ENCODE measurements at places on chromosomes 1 and 21. TPM values are rescaled to one million over a fixed set of nuclear protein-coding genes. Genes with fewer than 3 reads are reported as not detected.

DNA sequence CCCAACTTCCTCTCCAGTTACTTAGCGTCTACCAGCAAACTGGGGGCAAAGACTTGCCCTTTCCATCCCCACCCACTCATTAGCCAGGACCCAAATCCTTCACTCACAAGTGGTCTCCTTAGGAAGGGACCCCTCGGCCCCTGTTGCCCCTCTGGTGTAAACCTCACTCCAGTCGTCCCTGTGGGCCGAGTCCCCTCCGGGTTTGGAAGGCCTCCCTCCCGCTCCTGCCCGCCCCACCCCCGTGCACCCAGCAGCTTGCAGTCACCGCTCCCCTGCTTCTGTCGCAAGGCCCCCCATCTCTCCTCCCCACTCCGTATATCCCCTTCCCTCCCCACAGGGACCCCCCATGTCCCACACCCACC is 1.2 kb downstream of the EFHD2 start:
- no peaks in the 10 kb centered on the region for H3K27me3 ChIP-seq
- H3K4me3 ChIP-seq, result peak overlapping the region; percentile 68
- no peak for DNase-seq
- H3K36me3 ChIP-seq, result no peaks in the 10 kb centered on the region
- H3K4me1 ChIP-seq, result peaks cover 12% of the 10 kb centered on the region
- peak overlapping the region; percentile 49 for H3K27ac ChIP-seq

- DNase-seq, result no peak
- H3K4me1 ChIP-seq, result 0 out of 2 replicates have a peak, but pooled peaks cover 5% of the 10 kb centered on the region
- H3K4me3 ChIP-seq, result no peak overlapping the region
- no peaks in the 10 kb centered on the region for H3K27me3 ChIP-seq
- no peak overlapping the region for H3K27ac ChIP-seq
These were observed 135.6 kb downstream of the GPATCH2 start for GRCh38 chr1:217495249-217495648.

DNA sequence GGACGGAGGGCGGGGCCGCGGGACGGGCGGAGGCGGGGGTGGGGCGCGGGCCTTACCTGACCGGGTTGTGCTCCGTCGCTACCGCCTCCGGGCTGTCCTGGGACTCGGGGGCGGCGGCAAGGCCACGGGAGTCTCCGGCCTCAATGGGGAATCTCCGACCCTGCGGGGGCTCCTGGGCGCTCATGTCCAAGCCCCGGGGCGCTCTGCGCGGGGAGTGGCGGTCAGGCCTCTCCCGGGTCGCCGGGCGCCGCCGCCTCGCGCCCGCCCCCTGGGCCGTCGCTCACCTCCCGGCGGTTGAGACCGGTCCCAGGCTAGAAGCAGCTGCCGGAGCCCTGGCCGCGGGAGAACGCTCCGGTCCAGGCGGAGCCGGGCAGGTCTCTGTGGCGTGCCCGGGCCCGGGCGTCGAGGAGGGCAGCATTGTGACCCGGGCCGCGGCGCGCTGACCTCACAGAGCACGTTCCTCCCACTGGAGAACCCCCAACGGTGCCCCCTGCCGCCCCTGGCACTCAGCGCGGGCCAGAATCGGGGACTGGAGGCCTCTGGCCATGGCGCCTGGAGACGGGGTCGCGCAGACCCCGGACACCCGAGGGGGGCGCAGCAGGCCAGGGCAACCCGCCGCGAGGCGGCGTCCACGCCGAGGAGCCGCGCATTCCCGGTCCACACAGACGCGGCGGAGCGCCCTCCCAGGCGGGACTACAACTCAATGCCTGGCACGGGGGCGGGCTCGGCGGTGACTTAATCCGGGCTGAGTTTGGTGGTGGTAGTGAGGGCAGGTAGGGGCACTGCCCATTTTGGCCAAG is 411 bp downstream of the FAM229A start:
- no peak for DNase-seq
- H3K4me1 ChIP-seq, result peaks cover 19% of the 10 kb centered on the region
- no peaks in the 10 kb centered on the region for H3K36me3 ChIP-seq
- H3K27me3 ChIP-seq, result no peaks in the 10 kb centered on the region

GRCh38 chr1:26471498-26472319 is 531 bp upstream of the HMGN2 start:
- peaks cover 15% of the 10 kb centered on the region for H3K4me1 ChIP-seq
- peak; percentile 83 for DNase-seq
- peak overlapping the region; percentile 88 for H3K27ac ChIP-seq
- H3K4me3 ChIP-seq, result peak overlapping the region; percentile 78
- peaks cover 2% of the 10 kb centered on the region for H3K36me3 ChIP-seq

DNA sequence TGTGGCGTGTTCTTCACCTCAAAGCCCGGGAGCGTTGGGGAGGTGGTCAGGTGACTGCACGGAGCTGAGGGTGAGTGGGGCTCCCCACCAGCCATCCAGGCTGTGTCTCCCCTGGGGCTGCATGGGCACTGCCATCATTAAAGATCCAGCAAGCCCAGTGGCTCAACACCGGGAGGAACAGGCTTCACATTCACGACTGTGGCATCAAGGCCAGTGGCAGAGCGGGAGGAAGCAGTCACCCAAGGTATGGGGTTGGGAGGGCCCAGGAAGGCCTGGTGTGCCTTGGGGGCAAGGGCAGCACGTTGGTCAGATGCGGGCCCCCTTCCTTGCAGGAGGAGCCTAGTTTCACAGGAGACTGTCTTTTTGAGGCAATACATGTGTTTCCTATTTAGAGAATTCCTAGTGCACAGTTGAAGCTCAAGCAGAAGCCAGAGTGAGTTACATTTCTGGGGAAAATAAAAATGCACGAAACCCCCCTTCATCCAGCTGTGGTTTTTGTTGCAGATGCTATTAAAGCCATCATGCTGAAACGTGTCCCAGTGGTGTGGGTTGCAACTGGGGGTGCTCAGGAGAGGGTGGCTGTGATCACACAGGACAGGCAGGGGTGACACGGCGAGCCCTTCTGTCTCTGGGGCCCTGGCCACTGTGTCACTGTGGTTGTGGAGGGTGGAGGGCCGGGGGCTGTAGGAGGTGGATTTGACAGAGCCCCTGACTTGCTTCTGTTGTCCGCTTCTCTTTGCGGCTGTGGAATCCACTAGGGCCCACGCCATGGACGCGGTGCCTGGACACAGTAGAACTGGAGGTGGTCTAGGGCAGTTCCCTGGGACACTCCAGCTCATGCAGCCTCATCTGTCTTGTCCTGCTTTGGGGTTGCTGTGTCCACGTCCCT is 34.1 kb downstream of the SNAP47 start:
- no peaks in the 10 kb centered on the region for H3K36me3 ChIP-seq
- no peak for DNase-seq
- H3K4me3 ChIP-seq, result no peak overlapping the region
- H3K27ac ChIP-seq, result no peak overlapping the region

Gene CFAP410
- 20.1 TPM for total RNA-seq

Gene EXO5
- total RNA-seq, result 6.4 TPM

GRCh38 chr1:203080456-203080855 is 5.4 kb downstream of the MYOG start:
- no peak overlapping the region for H3K27ac ChIP-seq
- DNase-seq, result no peak
- H3K27me3 ChIP-seq, result no peaks in the 10 kb centered on the region
- no peaks in the 10 kb centered on the region for H3K36me3 ChIP-seq
- H3K4me3 ChIP-seq, result no peak overlapping the region

Gene COL16A1
- total RNA-seq, result 0.44 TPM

Gene KRTAP6-1
- total RNA-seq, result not detected

Gene SPATA46
- not detected for total RNA-seq

- H3K4me3 ChIP-seq, result no peak overlapping the region
- H3K27me3 ChIP-seq, result no peaks in the 10 kb centered on the region
- H3K4me1 ChIP-seq, result no peaks in the 10 kb centered on the region
These were observed 79.1 kb downstream of the POFUT2 start for GRCh38 chr21:45208627-45208951.

DNA sequence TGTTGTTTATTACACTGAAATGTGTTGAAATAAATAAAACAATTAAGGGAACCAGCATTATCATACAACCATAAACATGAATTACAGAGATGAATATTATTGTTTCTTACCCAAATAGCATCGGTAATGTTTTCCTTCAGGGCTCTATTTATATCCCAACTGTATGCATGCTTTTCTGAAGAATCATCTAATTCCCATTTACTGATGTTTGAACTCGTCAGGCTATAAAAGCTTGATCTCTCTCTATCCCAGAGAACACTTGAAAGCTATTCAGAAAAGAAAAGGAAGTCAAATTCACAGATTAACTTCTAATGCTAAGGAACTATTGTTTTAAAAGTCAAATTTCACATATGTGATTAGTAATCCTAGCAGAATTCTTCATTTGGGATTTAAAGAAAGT is 12.4 kb downstream of the NUP133 start:
- H3K27ac ChIP-seq, result no peak overlapping the region
- H3K27me3 ChIP-seq, result no peaks in the 10 kb centered on the region
- no peak overlapping the region for H3K4me3 ChIP-seq
- H3K36me3 ChIP-seq, result peaks cover 3% of the 10 kb centered on the region
- no peak for DNase-seq
- no peaks in the 10 kb centered on the region for H3K4me1 ChIP-seq

Gene FLVCR1
- 36.3 TPM for total RNA-seq

- no peak overlapping the region for H3K27ac ChIP-seq
- no peak overlapping the region for H3K4me3 ChIP-seq
- no peak for DNase-seq
- no peaks in the 10 kb centered on the region for H3K4me1 ChIP-seq
- no peaks in the 10 kb centered on the region for H3K36me3 ChIP-seq
These were observed 607.8 kb upstream of the ADGRL2 start for GRCh38 chr1:81192647-81193642.

Gene PSEN2
- 37.5 TPM for total RNA-seq

DNA sequence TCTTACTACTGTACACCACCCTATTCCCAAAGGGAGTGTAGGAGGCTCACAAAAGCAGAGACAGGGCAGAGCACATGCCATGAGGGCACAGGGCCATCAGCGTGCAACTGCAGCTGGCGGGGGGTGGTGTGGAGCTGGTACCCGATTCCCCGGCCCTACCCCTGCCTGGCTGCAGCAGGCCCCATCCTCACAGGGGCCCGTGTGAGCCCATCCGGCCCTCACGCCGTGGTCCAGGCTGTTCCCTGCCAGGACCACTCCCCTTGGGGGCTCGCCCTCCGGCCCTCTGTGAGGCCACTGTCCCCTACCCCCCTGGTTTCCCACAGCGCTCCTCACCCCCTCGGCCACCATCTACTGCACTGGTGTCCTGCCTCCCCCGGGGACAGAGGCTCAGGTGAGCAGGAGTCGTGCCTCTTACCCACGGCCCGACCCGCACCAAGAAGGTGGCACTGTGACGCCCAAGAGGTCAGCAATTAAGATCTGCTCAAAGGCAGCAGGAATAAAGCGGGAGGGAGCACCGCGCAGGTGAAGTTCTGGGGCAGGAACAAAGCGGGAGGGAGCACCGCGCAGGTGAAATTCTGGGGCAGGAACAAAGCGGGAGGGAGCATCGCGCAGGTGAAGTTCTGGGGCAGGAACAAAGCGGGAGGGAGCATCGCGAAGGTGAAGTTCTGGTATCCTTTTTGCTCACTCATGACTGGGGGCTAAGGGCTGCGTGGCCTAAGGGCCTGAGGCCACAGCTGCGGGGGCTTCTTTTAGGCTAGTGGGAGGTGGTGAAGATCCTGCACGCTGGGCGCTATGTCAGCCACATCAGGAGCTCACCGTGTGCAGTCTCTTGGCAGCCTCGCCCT is 3.9 kb downstream of the POFUT2 start:
- DNase-seq, result no peak
- no peak overlapping the region for H3K4me3 ChIP-seq
- no peak overlapping the region for H3K27ac ChIP-seq
- no peaks in the 10 kb centered on the region for H3K4me1 ChIP-seq
- H3K36me3 ChIP-seq, result no peaks in the 10 kb centered on the region

Gene PRKAA2
- total RNA-seq, result 5.8 TPM

DNA sequence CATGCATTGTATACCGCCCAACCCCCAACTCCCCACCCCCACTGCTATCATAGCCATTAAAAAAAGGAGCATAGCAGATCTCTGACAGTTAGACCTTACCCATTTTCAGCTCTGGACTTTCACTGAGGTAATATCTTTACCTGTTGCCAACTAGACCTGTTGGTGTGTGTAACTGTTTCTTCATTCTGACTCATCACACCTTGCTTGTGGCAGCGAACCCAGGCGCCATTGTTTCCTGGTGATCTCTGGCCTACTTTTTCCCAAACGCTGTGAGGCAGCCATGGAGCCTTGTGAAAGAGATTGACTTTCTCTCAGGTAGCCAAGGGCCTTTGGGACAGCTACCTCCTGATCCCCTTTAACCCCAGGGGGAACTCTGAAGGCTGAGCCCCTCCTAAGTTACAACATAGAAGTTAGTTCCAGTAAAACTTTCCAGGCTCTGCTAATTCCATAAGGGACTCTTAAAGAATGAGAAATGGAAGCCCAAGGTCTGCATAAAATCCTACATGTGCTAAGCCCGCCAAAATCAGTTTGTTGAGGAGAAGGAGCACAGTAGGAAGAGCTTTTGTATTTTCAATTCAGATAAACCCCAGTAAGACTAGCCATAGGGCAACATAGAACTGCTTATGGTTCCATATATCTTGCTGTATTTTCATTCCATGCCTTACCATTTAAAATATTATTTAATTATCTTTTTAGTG is 196.1 kb upstream of the CAMK1G start:
- peak overlapping the region; percentile 15 for H3K27ac ChIP-seq
- H3K36me3 ChIP-seq, result no peaks in the 10 kb centered on the region
- peaks cover 65% of the 10 kb centered on the region for H3K4me1 ChIP-seq
- DNase-seq, result no peak

Gene RAB3B
- total RNA-seq, result 11.6 TPM

- no peaks in the 10 kb centered on the region for H3K36me3 ChIP-seq
- no peak overlapping the region for H3K27ac ChIP-seq
- no peaks in the 10 kb centered on the region for H3K4me1 ChIP-seq
- peak; percentile 30 for DNase-seq
- no peaks in the 10 kb centered on the region for H3K27me3 ChIP-seq
These were observed 55.3 kb downstream of the NDUFS5 start for GRCh38 chr1:39081271-39082009.

GRCh38 chr1:240441669-240442068 is 170.3 kb downstream of the GREM2 start:
- no peaks in the 10 kb centered on the region for H3K4me1 ChIP-seq
- no peaks in the 10 kb centered on the region for H3K27me3 ChIP-seq
- no peak for DNase-seq
- no peaks in the 10 kb centered on the region for H3K36me3 ChIP-seq
- no peak overlapping the region for H3K4me3 ChIP-seq

GRCh38 chr1:47558601-47559593 is 121.1 kb downstream of the FOXD2 start:
- H3K4me1 ChIP-seq, result peaks cover 17% of the 10 kb centered on the region
- H3K4me3 ChIP-seq, result no peak overlapping the region
- no peaks in the 10 kb centered on the region for H3K27me3 ChIP-seq
- DNase-seq, result no peak
- no peaks in the 10 kb centered on the region for H3K36me3 ChIP-seq
- H3K27ac ChIP-seq, result no peak overlapping the region
